ENCODE measurements at places on chromosomes 5 and 9.

GRCh38 chr5:150429410-150429873, 16.7 kb upstream of the CD74 start:
- DNase-seq: no peak

GRCh38 chr5:136811551-136811950, 446.2 kb upstream of the TRPC7 start:
- DNase-seq: no peak

- no peak for DNase-seq
These were observed 82.3 kb upstream of the AGXT2 start for GRCh38 chr5:35129921-35130485.

DNA sequence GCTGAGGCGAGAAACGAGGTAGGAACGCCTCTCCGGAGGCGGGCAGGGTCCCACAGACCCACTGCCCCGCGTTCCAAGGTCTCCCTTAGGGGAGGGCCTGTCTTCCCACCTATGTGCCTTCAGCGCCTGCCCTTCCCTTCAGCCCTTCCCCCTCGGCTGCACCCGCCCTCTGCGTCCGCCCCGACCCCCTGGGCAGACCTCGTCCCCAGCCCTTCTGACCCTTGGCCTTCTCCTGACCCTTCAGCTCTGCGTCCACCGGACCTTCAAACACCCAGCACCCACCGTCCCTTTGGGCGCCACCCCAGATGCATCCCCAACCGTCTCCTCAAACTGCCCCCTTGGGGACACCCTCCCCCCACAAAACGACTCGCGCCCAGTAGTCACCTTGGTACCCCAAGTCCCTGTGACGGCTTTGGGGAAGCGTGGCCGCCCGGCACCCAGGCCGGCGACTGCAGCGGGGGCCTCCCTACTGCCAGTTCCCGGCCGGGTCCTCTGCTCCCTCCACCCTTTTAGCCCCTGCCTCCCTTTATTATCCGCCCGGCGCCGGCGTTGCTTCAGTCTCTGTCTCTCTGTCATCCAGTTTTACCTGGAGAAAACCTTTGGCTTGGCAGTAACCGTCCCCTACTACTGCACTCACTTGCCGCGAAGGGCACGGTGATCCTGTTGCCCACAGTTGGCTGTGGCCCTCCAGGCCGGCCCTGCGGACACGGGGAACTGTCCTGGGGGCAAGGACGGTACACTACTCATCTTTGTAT, 421 bp downstream of the RUSC2 start:
- DNase-seq: no peak

DNA sequence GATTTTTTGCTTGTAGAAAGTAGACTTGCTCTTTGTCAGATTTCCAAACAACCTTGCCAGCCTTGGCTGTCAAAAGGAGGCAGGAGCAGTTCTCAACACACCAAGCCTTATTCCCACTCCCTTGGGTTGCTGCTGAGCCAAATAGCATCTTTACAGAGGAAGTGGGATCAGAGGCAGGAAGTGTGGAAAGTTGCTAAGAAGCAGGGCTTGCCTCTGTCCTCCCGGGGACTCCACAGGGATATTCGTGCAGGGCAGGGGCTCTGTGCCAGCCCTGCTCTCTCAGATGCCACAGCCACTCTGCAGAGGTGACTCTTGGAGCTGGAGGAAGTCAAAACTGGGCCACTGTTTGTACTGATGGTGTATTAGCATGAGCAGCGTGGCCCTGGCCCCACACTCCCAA, 24.3 kb downstream of the PTPDC1 start:
- DNase-seq: no peak

- DNase-seq: no peak
These were observed 236.8 kb upstream of the VLDLR start for GRCh38 chr9:2384741-2385140.

DNA sequence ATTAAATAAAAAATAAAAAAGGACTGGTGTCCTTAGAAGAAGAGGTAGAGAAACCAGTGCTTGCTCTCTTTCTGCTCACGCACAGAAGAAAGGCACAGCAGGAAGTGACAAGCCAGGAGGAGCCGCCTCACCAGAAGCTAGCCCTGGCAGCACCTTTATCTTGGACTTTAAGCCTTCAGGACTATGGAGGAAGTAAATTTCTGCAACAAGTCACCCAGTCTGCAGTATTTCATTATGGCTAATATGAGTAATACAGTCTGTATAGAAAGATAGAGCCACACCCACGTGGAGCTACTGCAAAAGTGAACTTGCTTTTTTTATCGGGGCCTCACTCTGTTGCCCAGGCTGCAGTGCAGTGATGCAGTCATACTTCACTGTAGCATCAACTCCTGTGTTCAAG, 68.4 kb downstream of the PDZD2 start:
- DNase-seq: no peak

DNA sequence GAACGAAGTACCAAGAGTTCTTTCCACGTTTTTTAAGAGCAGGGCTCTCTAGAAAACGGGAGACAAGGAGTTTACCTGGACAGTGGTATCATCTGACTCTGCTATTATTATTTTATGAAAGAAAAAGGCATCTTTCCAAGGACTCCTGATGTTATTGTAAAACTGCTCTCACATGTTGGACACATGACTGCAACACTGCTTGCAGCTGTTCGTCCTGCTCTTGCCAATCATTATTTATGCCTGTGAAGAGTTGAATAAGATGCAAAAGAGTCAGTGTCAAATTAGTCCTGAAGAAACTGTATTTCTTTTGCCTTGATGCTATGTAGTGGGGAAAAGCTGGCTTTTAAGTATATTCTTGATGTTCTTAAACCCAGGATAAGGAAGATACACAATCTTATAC, 284.5 kb upstream of the PTGER4 start:
- DNase-seq: no peak

DNA sequence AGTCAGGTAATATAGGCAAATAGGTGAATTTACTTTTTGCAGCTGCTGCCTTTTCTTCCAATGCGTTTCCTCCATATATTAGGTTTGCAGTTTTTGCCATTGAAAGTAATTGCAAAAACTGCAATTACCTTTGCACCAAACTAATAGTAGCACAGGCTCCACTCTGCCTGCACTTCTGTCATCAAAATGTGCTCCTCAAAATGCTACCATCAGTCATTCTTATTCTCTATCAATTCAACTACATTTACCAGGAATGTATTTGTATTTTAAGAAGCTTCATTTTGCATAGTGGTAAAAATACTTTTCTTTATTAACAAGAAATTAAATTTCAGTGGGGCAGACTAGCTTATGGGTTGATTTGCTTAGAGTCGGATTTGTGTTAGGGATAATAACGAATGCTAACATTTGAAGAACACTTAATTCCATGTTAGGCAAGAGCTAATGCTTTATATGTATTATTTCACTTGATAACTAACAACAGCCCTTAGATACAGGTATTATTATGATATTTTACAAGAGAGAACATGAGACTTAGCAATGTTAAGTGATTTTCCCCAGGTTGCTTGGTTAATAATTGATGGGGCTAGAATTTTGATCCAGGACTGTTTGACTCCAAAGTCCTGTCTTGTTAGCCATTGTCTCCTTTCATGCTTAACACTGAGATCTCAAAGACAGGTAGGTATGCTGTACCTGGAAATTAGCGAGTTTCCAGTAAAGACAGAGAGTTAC, 300.4 kb downstream of the MAN2A1 start:
- no peak for DNase-seq

DNA sequence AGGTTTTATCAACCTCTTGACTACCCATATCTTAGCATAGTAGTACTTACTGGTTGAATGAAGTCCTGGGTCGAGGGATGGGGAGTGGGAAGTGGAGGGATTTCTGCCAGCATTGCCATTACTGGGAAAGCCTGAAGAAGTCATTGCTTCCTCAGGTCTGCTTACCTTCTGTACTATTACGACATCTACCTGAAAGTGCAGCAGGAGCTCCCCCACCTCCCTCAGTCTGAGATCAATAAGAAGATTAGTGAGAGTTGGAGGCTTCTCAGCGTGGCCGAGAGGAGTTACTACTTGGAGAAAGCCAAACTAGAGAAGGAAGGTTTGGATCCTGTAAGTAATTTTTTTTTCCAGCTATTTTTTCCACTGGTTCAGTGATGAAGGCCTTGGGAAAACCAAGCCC, 5.8 kb downstream of the HMGXB3 start:
- DNase-seq: no peak

- DNase-seq: no peak
These were observed 54.0 kb upstream of the LARP1 start for GRCh38 chr5:154701181-154701580.

DNA sequence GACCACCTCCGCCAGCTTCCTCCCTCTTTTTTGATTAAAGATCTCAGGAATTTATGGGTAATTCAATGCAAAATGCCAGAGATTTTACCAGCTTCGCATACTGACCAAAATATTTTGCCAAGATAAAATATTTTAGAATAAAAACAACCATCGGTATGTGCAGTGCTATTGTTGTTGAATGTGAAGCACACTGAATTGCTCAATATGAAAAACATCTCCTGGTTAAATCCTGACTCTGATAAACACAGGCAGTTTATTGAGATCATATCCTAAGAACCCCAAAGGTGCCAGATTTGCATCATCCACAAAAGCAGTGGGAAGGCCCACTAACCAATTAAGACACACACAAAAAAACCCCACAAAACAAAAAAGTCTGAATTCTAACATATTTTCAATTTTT, 202.4 kb downstream of the GLIS3 start:
- no peak for DNase-seq

GRCh38 chr9:115241641-115242040, 123.7 kb upstream of the TNC start:
- DNase-seq: no peak

GRCh38 chr9:114723931-114724330, 41.9 kb upstream of the TEX48 start:
- DNase-seq: no peak

GRCh38 chr5:95725071-95725820, 5.9 kb upstream of the RHOBTB3 start:
- DNase-seq: no peak

GRCh38 chr9:95409650-95410426, 92.3 kb upstream of the FANCC start:
- DNase-seq: no peak

DNA sequence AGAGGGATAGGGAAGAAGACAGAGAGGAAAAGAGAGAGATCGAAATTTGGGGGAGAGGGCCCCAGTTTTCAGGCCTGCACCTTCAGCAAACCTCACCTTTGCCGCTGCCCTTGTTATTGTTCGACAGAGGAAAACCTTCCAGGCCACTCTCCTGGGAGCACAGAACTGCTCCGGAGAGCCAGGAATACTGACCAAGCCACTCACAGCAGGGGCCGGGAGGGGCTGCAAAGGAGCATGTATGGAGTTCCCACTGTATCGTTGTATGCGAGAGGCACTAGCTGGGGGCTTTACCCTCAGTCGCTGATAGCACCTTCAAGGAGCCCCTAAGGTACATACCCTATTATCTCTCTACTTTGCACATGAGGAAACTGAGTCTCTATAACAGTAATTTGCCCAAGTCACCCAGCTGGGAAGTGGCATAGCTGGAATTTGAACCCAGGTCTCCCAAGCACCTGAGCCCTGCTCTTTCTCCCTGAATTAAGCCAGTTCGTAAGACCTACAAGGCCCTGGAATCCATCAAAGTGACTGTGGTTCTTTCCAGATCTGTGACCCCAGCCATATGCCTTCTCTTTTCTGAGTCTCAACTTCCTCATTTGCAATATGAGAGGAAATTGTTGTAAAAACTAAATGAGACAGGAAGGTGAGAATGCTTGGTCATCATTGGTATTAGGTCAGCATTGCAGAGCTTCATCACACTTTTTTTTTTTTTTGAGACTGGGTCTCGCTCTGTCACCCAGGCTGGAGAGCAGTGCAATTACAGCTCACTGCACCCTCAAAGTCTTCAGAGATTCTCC, 21.0 kb upstream of the FOXE1 start:
- no peak for DNase-seq

Data from activated naive CD4-positive, alpha-beta T cell (primary cell).